ENCODE measurements at places on chromosomes 7 and 10.

GRCh38 chr10:74373059-74373458 is 222.0 kb downstream of the ADK start:
- no peak for DNase-seq

DNA sequence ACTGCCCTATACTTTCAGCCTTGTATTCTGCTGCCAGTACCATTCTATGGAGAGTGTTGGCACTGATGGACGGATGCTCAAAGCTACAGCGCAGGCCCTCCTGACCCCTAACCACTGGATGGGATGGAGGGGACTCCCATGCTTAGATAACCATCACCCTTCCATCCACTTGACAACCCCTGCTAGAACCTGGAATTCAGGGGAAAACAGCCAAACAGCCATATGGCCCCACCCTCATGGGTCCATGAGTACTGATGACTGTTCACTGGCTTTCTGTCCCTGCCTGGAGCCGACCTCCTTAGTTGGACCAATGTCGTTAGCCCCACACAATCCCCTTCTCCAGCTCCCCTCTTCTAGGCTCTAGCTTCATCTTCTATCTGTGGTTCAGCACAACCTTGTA is 16.2 kb downstream of the DUSP5 start:
- DNase-seq = no peak

- no peak for DNase-seq
Measured at GRCh38 chr10:50362547-50363125, 111.3 kb upstream of the ASAH2 start.

GRCh38 chr7:46811529-46811928 is 770.4 kb downstream of the TNS3 start:
- no peak for DNase-seq

DNA sequence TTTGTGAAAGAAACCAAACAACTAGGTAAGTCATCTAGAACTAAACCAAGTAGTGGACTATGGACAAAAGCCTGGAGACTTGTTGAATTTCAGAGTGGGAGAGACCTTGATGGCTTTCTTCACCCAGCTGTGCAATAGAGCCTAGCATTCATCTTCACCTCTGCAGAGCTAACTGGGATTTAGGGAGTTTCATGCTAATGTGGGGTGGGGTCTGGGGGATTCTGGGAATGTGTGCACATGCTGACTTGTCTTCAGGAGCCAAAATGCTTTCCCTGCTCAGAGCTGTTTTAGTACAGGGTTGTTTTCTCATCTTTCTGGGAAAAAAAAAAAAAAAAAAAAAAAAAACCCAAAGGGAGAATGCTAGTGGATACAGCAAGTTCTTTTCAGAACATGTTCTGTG is 81.3 kb upstream of the ARHGAP21 start:
- no peak for DNase-seq

GRCh38 chr10:119541459-119542356 is 811 bp downstream of the RGS10 start:
- peak; percentile 79 for DNase-seq

- DNase-seq = no peak
Measured at GRCh38 chr7:150307904-150308303, 15.3 kb upstream of the LRRC61 start.

DNA sequence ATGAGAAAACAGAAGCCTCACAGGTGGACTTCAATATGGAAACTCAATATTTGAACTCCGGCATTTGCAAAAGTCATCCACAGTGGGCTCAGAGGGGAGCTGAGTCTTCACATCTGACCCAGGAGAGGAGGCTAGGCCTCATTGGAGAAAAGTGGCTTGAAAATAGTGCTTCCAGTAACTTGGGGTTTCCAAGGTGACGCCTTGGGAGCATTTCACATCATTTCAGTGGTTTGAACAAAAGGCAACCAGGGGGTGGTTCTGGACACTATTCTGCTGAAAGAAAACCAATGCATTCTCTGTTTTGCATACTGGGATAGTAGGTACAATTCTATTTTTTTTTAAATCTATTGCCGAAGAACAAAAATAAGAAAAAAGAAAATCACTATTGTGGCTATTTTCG is 599.2 kb upstream of the POM121L12 start:
- no peak for DNase-seq

DNA sequence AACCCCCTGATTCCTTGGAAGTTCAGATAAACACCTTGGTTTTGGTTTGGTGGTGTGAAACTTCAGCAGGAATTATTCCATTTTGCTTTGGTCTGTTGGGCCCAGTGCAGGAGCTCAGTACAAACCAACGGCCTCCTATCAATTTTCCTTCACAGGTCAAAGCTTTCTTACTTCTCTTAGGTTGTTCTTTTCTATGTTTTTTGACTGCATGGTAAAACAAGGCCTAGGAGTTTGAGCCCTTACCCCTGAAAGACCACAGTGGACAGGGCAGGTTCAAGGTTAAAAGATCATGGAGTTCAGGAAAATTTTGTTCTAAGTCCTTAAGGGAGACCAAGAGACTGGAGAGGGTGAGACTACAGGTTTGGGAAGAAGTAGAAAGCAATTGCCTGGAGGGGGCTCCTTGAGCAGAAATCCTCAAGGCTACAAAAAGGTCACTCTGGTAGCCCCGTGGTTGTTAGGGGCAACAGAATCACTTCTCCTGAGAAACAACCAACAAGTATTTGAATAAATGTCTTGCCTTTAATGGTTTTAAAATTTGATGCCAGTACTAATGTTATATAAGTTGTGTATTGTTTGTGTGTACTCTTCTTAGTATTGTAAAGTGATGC is 40.9 kb upstream of the FHIP2A start:
- no peak for DNase-seq

DNA sequence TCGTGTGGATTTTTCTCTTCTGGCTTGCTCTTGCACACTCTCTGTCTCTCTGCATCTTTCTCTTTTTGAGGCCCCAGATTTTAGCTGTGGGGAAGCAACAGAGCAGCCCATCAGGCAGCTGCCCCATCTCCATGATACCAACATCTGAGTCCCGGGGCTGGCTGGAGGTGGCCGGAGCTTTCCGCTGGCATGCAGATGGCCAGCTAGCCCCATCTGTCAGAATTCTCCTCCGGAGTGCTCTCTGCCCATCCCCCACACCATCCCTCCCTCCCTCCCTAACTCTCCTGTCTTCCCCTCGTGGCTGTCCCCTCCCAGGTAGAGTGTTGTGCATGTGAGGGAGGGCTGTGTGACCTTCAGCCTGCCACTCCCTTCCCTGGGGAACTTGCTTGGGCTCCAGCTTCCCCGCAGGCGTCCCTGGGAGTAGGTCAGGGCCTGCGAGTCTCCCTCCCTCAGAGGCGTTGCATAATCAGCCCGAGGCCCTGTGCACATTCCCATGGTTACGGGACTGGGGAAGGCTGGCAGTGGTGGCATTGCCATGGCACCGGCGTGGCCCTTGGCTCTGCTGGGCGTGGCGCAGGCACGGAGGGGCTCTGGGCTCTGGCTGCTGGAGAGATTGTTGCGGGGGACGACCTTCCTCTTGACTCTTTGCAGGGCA is 24.7 kb downstream of the GHRHR start:
- no peak for DNase-seq

DNA sequence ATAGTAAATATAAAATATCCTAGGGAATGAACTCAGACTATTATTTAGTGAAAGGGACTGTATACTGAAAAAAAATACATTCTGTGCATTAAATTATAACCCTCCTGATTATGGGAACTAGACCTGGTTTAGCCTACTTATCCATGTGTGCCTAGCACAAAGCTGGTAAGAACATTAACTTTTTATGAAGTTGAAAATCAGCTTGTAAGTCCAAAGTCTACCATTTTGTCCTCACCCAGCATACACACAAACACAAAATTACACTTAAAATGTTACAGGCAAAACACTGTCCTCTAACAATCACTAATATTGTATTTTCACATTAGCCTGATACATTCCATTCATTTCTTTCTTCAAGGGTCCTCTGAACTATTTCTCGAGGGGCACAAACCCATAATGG is 19.9 kb upstream of the NEBL start:
- DNase-seq = no peak

DNA sequence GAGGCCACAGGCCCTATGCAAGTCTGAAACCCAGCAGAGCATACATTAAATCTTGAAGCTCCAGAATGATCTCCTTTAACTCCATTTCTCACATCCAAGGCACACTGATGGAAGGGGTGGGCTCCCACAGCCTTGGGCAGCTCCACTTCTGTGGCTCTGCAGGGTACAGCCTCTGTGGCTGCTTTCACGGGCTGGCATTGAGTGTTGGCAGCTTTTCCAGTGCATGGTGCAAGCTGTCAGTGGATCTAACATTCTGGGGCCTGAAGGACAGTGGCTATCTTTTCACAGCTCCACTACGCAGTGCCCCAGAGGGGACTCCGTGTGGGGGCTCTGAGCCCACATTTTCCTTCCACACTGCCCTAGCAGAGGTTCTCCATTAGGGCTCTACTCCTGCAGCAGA is 265.7 kb upstream of the MAGI2 start:
- DNase-seq = no peak

GRCh38 chr10:116742367-116743265 is at the start of gene HSPA12A:
TSS of gene HSPA12A (minus strand) at chr10:116742566. CDS start at chr10:116742469, 97 bp downstream.
- peak; percentile 56 for DNase-seq

DNA sequence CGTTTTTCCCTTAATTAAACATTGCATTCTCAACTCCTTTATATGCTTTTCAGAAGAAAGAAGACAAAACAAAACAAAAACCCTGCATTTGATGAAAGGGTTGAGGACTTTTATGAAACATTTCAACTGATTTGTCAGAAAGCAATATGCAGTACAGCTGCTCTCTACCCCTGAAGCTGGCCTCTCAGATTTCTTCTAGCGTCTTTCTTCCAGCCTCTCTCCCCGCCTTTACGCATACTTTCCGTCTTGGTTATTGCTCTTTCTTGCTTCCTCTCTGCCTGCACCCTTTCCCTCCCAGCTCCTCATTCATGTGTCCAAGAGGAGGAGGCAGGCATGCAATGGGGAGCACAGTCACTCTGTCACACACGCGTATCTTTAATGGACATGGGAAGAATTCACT is 91.0 kb upstream of the COL1A2 start:
- DNase-seq = no peak

GRCh38 chr7:36336390-36336789 is 53.3 kb upstream of the ANLN start:
- no peak for DNase-seq

- no peak for DNase-seq
Measured at GRCh38 chr7:98286093-98286539, 4.6 kb downstream of the BRI3 start.

GRCh38 chr10:28903063-28903462 is 225.7 kb downstream of the BAMBI start:
- DNase-seq = no peak

DNA sequence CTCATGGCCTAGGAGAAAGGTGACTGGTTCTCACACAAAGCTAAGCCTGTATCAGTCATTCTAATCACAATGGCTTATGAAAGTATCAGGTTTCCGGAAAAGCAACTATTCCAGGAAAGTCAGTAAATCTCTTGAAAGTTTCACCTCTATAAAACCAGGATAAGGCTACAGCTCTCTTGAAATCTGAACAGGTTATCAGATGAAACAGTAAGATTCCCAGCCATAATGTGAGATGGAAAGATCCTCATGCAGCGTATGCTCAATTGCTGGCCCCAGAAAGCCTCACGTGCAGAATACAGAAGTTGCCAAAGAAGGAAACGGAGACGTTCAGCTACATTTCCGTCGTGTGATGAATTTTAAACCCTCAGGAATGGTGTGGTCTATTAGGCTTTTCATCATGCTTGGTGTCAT is 90.0 kb downstream of the PFKFB3 start:
- DNase-seq = no peak

GRCh38 chr10:74292871-74293427 is 141.9 kb downstream of the ADK start:
- no peak for DNase-seq

- DNase-seq = peak; percentile 69
Measured at GRCh38 chr10:132654708-132655661, 117.4 kb downstream of the INPP5A start.

DNA sequence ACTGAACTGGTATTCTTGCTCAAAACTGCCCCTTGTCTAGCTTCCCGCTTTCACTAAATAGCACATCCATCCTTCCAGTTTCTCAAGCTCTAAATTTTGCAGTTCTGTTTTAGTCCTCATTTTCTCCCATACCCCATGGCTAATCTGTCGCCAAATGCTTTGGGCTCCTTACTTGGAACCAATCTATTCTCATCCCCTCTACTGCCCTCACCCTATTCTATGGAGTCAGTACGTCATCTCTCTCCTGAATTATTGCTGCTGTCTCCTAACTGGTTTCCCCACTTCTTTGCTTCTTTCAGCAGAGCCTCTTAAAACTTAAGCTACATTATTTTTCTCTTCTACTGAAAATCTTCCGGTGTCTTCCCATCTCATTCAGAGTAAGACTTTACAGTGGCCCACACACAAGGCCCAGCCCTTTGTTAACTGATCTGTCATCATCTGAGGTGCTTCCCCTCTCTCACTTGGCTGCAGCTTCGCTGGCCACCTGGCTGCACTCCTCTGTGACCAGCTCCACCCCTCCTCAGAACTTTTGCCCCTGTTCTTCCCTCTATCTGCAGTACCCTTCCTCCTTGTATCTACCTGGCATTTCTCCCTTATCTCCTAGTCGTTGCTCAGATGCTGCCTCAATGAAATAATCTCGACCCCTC is 9.9 kb downstream of the STARD3NL start:
- DNase-seq = no peak

- DNase-seq = no peak
Measured at GRCh38 chr7:16730937-16731336, 22.6 kb upstream of the TSPAN13 start.

DNA sequence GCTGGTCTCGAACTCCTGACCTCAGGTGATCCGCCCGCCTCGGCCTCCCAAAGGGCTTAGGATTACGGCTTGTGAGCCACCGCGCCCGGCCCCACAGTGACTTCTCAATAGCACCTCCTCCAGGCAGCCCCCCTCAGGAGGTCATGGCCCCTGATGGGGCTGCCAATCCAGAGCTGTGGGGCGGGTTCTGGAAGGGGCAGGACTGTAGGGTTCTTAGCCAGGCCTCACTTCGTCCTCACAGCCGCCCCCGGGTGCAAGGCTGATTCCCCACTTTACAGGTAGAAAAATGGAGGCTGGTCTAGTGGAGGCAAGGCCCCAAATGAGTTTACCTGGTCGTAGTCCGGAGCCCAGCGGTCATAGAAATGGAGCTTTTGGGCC is 638 bp downstream of the METTL27 start:
- no peak for DNase-seq

DNA sequence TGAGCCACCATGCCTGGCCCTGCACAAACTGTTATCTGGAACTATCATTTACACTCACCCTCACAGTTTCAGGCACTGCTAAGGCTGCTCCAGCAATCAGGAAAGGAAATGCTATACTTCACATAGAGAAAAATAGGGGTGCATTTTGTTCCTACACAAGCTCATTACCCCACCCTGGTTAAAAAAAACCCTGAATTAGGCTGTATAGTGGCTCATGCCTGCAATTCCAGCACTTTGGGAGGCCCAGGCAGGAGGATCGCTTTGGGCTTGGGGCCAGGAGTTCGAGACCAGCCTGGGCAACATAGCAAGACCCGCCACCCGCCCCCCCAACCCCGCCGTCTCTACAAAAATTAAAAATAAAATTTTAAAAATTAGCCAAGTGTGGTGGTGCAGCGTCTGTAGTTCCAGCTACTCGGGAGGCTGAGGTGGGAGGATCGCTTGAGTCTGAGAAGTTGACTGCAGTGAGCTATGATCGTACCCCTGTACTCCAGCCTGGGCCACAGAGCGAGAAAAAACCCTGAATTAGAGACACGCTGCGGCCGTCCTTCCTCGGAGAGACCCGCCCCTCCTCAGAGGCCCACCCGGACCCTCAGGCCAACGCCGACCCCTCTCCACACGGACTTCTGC is 539 bp downstream of the PTCD1 start:
- DNase-seq = no peak

- DNase-seq = no peak
Measured at GRCh38 chr7:108071551-108071950, 58.6 kb downstream of the LAMB4 start.
